ENCODE measurements at places on chromosomes 5 and 9.

- no peak for DNase-seq
These were observed 7.9 kb upstream of the ACSL6 start for GRCh38 chr5:132019337-132019736.

DNA sequence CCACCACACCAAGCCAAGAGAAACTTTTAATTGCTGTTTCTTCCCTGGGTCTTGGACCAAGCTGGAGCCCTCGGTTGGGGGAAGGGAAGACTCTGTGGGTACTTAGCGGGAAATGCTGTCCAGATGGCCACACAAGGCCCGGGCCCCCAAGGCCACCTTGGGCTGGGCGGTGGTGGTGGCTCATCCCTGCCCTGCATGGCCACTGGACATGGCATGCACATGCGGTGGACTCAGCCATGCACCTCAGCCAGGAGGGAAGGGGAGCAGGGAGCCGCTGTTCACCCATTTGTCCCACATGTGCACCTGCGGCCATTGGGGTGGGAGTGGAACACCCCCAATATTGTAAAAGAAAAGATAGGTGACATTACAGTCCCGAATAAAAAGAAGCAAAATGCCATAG, 72.4 kb downstream of the RGMB start:
- DNase-seq: no peak

- no peak for DNase-seq
These were observed 76.6 kb downstream of the RORB start for GRCh38 chr9:74573640-74574191.

DNA sequence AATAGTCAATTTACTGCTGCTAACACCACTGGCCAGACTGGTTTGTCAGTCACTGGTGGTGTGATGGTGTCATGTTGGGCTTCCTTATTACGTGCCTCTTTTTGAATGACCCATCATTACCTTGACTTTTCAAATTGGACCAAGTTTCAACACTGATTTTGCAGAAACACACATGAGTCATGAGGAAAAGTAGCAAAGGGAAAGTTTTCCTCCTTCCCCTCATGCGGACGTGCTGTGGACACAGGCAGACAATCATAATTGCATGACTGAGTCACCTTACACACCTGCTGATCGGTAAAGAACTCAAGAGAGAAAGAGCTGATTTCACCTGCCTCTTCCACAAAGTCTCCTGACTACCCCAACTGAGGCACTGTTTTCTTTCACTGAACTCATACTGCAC, 324.5 kb downstream of the ARRDC3 start:
- DNase-seq: no peak

DNA sequence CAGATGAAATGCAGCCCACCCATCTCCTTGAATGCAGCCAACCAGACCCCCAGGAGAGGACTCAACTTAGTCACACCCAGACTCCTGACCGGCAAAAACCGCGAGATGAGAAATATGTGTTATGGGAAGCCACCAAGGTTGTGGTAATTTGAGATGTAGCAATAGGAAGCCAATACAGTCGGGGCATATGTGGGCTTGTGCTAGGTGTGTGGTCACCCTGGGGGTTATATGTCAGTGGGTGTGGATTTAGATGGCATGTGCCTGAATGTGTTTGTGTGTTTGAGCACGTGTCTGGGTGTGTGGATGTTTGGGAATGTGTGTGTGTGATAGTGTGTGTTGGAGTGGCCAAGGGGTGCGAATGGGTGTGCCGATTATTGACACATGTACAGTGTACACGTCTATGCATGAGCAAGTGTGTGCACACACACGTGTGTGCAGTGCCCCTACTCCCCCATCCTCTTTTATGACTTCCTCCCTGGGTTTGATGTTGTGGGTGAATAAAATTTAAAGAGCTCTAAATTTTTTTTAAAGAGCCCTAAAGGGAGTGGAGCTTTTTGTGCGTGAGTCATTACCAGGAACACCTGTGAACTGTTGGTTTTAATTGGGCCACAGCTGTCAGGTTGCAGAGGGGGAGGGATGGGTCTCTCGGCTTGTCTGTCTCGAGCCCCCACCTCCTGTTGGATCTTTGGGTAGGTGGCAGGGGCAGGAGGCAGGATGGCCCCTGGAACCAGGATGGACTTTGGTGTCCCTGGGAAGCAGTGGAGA, 86.8 kb downstream of the LHX2 start:
- no peak for DNase-seq
